ENCODE measurements at places on chromosomes 6 and 20. TPM values are rescaled to one million over a fixed set of nuclear protein-coding genes. Genes with fewer than 3 reads are reported as not detected.

DNA sequence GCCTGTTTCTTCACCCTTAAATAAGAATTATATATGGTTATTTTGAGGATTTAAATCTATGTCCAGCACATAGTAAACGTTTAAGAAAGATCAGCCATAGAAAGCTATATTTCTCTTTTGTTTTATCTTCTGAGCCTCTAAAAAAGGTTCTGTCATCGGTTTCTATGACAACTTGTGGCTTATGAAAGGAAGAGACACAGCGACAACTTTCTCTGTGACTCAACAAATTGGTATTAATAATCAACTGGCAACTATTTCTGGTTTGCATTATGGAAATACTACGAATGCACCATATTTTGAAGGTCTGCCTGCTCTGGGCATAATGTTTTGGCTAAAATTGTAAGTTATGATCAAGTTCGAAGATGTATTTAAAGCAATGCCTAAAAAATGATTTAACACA, 751.0 kb downstream of the CD109 start:
- DNase-seq: no peak

GRCh38 chr6:158457616-158458278, 102.1 kb upstream of the TMEM181 start:
- peak; percentile 61 for DNase-seq

GRCh38 chr6:20678831-20679352, 144.6 kb downstream of the CDKAL1 start:
- no peak for DNase-seq

GRCh38 chr20:56916345-56916622, 287.2 kb downstream of the TFAP2C start:
- no peak for DNase-seq

- DNase-seq: no peak
Measured at GRCh38 chr20:54267483-54268003, 59.7 kb downstream of the PFDN4 start.

SNAP91 gene
- not detected for total RNA-seq

LTA gene
- total RNA-seq: not detected

DNA sequence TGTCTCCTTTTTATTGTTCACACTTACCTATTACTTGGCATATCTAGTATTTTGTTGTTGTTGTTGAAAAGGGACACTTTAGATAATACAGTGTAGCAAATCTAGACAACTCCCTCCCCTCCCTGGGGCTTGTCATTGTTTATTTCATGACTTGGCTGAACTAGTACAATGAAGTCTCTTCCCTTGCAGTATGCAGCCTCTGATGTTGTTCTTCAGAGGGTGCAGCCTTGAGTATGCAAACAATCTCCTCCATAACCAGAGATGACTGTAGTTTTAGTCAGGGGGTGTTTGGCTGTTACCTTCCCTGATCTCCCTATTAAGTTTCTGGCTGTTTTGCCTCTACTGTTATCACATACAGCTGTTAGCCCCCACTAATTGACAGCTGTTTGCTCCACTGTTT, 315.4 kb upstream of the RUNX2 start:
- DNase-seq: no peak

- DNase-seq: peak; percentile 74
Measured at GRCh38 chr6:33547499-33547898, 32.6 kb downstream of the BAK1 start.

DNA sequence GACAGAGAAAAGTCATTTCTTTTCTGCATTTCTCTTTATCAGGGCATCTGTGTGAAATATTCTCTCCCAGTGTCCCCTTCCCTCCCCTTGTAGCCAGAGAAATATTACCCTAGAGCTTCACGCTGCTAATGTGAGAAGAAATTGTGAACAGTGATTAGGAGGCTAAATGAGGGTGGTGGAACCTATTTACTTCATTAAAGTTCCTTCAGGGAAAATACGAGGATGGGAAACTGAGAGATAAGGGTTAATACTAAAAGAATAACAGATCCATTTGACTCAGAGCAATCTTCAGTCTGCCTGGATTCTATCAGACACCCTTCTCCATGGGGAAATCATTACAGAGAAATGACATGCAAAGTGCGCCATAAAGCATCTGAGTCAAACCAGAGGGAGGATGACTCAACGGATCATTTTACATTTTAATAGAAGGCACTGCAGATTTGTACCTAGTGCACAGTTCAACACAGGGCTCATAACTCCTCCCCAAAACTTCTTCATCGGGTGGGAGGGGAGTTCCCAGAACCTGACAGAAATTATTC, 131.3 kb downstream of the GJA10 start:
- DNase-seq: no peak

DNA sequence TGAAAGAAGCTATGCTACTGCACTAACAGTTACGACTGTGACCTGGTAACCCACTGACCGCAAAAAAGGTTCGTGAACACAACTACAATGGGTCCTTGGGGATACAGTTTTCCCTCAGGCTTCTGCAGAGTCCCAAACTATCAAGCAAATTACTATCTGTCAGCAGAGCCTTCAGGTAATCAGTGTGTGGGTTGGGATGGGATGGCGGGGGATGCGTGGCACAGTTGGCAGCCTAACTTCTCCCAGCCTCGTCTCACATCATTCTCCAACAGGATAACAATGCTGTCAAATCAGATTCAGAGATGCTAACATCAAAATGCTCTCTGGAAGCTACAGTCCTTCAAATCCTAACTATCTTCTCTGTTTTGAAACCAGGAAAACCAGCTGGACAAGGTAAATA, 102.3 kb downstream of the EPM2A start:
- DNase-seq: no peak

DNA sequence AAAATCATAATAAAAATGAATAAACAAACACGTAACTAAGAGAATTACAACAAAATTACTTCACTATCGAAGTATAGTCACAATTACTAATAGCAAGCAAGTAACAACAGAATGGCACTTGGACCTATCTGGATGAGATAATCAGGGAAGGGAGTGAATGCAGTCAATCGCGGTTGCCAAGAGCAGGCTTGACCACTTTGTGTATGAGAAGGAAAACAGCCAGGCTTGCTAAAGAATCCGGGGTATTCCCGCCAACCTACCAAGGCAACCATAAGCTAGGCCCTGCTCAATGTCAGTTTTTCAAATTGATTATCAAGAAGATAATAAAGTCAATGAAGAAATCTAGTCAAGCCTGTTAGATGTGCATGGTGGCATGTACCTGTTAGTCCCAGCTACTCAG, 39.7 kb downstream of the PXDC1 start:
- no peak for DNase-seq

GRCh38 chr20:48845721-48846306, 18.0 kb upstream of the PREX1 start:
- no peak for DNase-seq

GRCh38 chr6:90175627-90176538, 120.8 kb downstream of the BACH2 start:
- no peak for DNase-seq

- DNase-seq: peak; percentile 66
Measured at GRCh38 chr6:146857980-146858347, 259.2 kb downstream of the ADGB start.

DNA sequence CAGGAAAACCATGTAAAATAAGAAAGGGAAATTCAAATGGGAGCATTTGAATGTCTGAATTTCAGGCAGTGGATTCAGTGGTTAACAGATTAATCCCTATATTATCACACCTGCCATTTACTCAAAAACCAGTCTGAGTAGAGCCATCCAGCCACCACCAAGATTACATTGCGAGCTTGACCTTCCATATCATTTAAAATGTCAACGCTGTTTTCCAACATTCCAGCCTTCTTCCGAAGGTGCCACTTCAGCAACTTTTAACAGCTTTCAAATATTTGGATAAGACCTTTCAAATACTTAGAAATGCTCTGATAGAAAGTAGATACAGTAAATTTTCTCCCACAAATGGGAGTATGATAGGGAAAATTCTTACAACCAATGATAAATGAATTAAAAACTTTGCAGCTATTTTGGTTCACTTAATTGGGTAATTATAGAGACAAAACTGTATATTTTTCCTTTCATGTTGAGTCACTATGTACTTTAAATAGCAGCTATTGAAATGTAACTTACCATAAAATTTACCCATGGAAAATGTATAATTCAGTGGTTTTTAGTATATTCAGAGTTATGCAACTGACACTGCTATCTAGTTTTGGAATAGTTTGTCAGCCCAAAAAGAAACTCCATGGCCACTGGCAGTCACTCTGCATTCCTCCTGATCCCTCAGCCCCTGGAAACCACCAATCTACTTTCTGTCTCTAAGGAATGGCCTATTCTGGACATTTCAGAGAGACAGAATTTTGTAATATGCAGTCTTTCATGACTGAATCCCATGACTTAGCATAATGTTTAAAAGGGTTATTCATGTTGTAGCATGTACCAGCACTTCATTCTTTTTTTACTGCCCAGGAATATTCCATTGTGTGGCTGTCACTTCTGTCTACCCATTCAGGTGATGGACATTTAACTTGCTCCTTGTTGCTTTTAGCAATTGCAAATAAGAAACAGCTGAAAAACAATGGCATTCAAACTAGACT, 21.5 kb downstream of the EZR start:
- DNase-seq: no peak

DNA sequence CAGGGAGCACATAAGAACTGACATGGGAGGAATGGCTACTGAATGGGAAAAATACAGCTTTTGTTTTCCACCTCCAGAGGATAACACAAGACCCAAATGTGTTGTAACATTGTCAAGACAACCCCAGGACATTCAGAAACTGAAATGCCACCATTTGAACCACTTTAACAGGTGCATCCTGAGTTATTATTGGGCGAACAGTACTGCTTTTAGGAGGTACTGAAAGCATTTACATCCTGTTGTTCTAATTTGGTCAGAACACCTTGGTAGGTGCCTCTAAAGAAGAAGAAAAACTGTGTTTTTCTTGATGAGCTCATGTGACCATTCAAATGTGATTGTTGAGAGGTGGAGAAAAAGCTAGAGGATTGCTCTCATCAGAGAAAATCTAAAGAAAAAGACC, 6.4 kb upstream of the TXNDC5 start:
- no peak for DNase-seq

SEMG1 gene
- not detected for total RNA-seq

GRCh38 chr6:113873043-113873667, 16.0 kb downstream of the MARCKS start:
- no peak for DNase-seq

DNA sequence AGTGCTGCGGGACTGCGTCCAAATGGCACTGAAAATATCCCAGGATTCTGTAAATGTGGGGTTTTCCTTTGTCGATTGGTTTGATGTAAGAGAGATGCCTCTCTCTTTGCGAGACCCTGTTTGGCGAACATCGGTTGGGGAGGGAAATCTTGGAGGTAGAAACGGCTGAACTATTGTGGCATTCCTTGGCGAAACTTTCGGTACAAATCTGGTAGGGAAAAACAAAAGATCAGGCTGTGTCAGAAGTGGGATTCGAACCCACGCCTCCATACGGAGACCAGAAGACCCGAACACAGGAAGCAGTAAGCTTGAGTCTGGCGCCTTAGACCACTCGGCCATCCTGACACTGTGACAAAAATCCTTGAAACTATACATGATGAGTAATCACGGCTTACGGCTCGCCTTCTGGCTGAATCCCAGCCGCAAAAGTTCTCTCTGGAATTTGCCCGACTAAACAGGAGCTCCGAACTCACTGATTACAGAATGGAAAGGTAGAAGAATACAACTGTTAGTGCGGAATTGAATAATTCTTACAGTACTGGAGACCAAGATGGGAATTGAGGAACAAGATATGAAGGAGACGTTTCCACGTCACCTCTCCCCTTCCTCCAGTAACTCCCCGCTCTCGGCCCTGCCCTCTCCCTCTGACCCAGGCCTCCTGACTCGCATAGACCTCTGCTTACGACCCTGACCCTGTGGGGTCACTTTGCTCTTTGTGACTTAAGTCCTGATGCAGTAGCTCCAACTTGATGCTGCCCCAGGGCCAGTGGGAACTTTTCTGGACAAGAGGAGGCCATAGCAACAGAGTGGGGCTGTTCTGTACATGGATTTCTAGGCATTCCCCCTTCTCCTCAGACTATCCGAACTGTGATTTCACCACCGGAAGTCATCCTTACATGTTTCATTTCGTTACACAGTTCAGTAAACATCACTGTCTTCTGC, 132.8 kb upstream of the ZNF184 start:
- peak; percentile 53 for DNase-seq

DNA sequence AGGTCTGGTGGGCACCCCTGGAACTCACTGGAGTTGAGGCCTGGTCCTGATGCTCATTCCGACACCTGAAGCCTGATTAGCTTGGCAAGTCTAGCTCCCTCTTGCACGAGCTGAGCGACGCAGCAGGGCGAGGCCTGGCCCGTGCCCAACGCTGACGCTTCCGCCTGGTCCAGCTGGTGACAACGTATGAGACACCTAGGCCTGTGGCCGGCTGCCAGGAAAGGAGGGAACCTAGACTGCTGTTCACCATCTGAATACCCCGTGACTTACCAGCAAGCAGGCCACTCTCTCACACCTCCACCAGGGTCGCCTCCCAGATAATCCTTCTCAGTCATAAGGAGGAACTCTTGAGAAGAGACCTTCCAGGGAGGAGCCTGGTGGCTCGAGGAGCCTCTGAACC, 24.5 kb downstream of the YTHDF1 start:
- peak; percentile 80 for DNase-seq

FAM83C gene
- total RNA-seq: not detected

DNA sequence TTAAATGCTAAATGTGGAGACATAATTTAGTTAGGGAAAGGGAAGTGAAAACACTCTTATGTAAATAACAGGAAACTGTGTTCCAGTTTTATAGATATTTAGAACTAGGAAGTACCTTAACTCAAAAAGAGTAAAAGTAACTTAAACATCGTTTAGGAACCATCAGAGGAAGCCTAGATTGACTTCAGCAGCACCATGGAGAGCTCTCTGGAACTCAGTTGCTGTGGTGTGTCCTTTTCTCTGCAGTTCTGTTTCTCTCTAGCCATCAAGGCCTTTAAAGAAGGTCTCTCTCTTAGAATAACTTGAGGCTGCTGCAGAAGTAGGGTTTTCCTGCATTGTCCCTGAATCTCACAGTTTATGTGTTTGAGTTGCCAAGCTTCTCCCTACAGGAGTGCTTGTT, 26.9 kb downstream of the CLVS2 start:
- no peak for DNase-seq

JPH2 gene
- 0.24 TPM for total RNA-seq

DNA sequence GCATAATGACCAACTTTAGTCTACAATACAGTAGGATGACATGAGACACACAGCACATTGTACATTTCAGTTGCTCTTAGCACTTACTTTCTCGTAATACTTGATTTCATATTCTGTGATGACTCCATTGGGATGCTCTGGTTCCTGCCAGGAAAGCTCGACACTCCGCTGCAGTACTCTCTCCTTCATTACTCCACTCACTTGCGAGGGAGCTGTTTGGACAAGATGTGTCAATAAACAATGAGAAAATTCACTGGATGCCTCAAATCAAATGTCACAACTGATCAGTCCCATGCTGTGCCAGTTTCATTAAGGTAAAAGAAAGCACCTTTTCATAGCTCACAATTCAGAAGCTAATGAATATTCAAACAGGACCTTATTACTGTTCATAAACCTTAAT, 147.1 kb downstream of the EPHA7 start:
- no peak for DNase-seq

GRCh38 chr6:36920546-36920945, 34.0 kb upstream of the PI16 start:
- no peak for DNase-seq

HSPA1A gene
- total RNA-seq: not detected

- DNase-seq: no peak
Measured at GRCh38 chr20:34628026-34628425, 48.9 kb downstream of the PIGU start.

BPI gene
- total RNA-seq: not detected

GRCh38 chr20:56629464-56630085, 469 bp downstream of the TFAP2C start:
- DNase-seq: no peak

SLCO4A1 gene
- 9.2 TPM for total RNA-seq

- no peak for DNase-seq
Measured at GRCh38 chr20:6473197-6473596, 294.3 kb upstream of the BMP2 start.
